Effector memory CD8-positive, alpha-beta T cell (primary cell): ENCODE measurements at places on chromosomes 6 and 20.

- no peak for DNase-seq
These were observed 143.0 kb upstream of the TSHZ2 start for GRCh38 chr20:52829111-52829510.

- no peak for DNase-seq
These were observed 26.3 kb downstream of the ADGRG6 start for GRCh38 chr6:142328070-142328469.

- peak; percentile 9 for DNase-seq
These were observed 43.4 kb downstream of the RALY start for GRCh38 chr20:34037121-34037520.

- no peak for DNase-seq
These were observed 8.8 kb upstream of the METTL24 start for GRCh38 chr6:110366975-110367374.

GRCh38 chr6:36804563-36804962 lies 34.7 kb downstream of the CPNE5 start:
- no peak for DNase-seq

- DNase-seq: no peak
These were observed 811.2 kb downstream of the MAFB start for GRCh38 chr20:39877788-39878187.

DNA sequence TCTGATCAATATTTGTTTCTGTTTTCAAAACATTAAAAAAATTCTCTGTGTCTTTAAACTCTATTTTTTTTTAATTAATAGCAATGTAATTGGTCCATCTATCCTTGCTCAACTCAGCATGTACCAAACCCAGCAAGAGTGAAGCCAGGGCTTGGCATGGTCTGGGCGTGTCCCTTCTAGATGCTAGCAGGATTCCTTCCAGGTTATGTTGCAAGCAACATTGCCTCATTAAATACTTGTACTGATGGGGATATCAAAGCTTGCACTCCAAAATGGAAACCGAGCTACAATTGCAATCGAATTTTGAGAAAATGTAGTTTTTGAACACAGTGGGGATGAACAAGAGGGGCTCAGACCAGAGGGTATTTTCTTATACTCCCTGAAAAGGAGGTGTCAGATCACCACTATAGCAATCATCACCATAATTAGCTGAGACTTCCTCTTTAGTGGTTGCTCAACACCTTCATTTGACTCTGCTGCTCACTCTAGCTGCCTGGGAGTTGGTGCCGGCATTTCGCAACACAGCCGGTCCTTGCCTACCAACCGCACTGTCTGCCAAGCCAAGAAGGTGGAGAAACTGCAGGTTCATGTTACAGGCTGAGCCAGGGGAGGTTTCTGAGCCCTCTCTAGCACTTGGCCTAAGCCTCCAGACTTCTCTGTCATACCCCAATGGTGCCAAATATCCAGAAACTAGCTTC lies 67.8 kb upstream of the RALGAPA2 start:
- no peak for DNase-seq

- DNase-seq: no peak
These were observed 372.9 kb downstream of the SAMD5 start for GRCh38 chr6:147881432-147881831.

DNA sequence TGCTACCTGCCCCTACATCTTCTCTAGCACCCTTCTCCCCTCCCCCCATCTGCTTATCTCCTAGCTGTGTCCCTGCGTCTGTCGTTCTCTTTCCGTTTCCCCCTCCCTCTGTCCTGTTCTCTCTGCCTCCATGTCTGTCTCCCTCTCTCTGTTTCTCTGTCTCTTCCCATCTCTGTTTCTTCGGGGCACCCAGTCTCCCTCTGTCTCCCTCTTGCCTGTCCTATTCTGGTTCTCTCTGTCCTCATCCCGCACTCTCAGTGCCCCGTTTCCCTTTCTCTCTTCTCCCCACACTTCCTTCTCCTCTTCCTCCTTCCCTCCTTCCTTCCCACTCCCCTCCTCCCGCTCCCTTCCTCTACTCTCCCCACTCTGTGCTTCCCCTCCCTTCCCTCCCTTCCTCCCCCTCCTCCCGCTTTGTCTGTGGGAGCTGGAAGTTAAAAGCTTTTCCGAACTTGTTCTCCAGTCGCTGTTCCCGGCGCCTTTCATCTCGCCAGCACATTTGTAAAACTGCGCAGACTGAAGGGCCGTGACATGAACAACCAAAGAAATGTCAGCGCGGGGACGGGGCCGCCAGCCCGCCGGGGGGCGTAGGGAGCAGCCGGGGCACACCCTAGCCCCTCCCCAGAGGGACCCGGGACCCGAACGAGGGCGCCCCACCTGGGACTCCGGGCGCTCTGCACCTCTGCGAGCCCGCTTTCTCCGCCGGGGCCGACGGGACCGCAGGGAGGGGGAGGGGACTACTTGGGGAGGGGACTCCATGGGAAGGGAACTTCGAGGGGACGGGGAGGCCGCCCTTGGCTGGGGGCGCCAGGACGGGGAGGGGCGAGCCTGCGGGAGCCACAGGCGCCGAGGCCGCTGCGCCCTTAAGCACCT lies 4.0 kb upstream of the CDH22 start:
- DNase-seq: no peak

DNA sequence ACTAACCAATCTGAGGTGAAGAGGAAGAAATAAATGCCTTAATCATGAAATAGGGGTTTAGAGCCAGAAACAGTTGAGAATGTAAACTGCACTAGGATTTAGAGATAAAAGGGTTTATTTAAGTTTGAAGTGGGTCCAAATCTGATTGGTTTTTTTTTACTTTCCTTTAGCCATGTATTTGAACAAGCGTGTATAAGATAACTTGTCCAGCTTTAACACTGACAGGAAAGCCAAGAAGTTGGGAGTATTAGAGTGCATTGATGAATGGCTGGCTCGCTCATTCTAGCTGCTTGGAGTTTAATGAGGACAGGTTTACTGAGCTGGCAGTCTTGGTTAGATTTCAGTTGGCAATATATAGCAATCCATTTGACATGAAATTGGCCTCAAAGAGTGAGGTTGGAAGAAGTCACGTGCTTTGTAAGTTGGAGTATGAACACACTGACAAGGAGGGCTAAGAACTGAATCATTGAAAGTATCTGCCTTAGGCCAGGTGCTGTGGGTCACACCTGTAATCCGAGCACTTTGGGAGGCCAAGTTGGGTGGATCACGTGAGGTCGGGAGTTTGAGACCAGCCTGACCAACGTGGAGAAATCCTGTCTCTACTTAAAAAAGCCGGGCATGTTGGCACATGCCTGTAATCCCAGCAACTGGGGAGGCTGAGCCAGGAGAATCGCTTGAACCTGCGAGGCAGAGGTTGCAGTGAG lies 13.7 kb downstream of the SRSF3 start:
- no peak for DNase-seq

DNA sequence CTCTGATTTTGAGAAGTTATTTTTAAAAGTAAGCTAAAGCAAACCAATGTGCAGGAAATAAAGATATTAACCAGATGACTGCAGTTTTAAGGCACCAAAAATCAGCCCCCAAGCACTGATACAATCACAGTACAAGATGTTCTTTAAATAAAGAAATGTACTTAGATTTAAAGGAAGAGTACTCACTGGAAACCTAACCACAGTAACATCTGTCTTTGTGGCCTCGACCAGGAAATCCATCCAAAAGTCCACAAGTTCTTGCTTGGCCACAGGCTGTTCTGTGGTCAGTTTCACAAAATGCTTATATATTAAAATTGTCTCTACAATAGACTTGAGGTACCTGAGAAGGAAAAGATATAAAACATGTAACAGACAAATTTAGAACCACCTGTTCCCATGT lies 105.9 kb upstream of the MAP7 start:
- no peak for DNase-seq

DNA sequence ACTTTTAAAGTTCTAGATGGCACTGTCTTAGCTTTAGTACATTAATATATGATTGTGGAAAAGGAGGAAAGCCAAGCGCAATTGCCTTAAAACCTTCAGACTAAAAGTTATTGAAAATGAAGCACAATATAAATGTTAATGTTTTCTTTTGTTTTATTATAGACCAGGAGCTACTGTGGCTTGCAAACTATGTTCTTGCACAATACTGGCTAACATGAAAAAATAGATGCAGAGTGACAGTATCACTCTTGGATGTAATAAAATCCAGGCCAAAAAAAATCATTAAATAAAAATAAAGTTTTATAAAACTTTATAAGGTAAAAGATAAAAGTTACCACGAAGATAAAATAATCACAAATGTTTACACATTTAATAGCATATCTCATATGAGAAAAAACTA lies 18.3 kb upstream of the PLN start:
- DNase-seq: no peak

DNA sequence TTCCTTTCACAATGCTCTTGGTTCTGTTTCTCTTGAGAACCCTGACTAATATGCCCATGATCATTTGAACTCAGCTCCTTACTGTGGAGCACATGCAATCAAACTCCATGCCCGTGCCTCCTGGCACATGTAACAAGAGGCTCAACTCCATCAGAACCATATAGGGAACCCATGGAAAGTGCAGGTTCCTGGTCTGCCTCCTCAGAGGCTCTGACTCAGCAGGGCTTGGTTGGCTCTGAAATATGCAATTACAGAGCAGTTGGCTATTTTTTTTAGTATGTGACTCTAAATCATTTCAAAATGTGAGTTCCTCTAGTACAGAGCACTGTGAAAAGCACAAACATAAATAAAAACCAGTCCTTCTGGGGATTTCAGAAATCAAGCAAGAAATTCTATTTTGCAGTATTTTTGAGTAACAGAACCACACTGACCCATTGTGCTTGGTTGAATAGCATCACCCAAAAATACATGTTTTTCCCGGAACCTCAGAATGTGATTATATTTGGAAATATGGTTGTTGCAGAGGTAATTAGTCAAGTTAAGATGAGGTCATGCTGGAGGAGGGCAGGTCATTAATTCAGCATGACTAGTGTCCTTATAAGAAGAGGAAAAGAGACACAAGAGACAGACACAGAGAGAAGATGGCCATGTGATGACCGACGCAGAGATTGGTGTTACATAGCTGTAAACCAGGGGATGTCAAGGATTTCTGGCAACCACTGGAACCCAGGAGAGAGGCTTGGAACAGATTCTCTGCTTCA lies 13.2 kb upstream of the MAP3K4 start:
- DNase-seq: no peak

- no peak for DNase-seq
These were observed 147.4 kb upstream of the SIM1 start for GRCh38 chr6:100612094-100612493.

DNA sequence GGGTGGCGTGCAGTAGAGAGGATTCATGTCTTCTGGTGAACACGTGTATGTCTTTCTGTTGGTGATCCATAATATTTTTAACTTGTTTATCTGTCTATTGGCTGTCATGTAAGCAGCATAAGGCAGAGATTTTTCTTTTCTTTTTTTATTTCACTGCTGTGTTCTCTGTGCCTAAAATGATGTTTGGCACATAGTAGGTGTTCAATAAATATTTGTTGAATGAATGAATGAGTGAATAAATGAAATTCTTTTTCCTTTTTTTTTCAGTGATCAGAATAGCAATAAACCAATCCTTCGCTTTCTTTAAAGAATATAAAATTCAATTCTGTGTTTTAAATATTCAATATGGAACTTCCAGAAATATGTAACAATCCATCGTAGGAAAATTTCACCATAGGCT lies 30.0 kb downstream of the MAK start:
- DNase-seq: no peak

DNA sequence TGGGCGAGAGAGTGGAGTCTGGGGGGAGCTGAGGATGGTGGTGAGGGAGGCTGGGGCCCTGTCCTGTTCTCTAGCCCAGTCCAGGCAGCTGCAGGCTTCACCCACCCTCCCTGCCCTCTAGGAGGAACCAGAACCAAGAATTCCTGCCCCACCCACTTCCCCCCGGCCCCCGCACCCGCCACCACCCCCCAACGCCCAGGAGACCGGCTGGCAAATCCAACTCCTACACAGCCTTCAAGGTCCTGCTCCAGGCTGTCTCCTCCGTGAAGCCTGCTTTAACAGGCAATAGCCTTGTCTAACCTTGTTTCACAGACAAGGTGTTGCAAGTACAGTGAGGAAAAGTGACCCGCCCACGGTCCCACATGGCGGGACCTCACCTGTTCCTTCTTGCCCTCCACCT lies 2.4 kb downstream of the SPDEF start:
- no peak for DNase-seq

GRCh38 chr6:162613310-162613709 lies 114.3 kb downstream of the PRKN start:
- no peak for DNase-seq

- no peak for DNase-seq
These were observed 6.5 kb upstream of the DDO start for GRCh38 chr6:110421749-110422443.

DNA sequence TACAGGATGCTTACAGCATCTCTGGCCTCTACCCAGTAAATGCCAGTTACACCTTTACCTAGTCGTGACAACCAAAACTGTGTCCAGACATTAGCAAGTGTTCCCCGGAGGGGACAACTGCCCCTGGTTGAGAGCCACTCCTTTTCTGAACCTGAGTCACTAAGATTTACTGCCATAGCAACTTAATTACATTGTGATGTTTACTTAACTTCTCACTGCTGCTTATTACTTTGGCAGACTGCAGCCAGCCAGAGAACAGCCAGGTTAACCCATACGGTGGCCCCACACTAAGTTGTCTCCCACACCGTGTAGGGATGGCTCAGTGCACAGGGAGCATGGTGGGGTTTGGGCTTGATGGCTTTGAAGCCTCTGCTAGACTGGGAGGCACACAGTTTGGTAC lies 204.7 kb upstream of the SULF2 start:
- DNase-seq: no peak

- DNase-seq: no peak
These were observed 332.0 kb downstream of the NRN1 start for GRCh38 chr6:5674721-5675120.

DNA sequence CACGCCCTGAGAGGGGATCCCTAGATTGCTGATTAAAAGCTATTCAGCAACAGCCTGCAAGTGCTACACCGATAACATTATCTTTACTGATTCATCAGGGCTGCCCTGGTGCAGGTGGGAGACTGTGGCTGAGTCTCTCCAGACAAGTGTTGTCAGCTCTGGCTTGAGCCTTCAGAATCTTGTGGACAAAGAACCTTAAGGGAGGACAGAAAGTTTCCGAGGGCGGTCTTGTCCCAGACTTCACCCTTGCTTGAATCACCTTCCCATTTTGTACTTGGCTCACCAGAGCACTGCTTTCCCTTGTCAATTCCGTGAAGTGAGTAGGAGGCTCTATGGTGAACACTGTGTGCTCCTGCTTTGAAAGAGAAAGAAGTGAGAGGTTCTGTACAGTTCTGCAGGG lies 88.6 kb upstream of the PCSK2 start:
- DNase-seq: no peak

DNA sequence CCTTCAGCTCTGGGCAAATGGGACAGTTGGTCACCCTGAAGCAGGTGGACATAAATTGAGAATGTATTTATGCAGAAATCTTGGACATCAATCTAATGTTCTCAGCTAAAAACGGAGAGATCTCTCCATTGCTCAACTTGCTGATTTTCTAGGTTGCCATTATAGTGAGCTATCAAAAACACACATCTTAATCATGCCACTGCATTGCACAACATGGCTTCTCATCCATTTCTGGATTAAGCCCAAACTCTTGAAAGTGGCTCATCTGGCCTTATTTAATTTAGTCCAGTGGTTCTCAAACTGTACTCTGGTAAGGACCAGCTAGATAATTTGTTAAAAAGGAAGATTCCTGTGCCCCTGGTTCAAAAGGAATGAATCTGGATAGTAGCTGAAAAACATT lies 324.9 kb upstream of the CITED2 start:
- DNase-seq: no peak

- peak; percentile 49 for DNase-seq
These were observed at the start of gene ZNF831 for GRCh38 chr20:59163631-59164530. ZNF831 (plus strand) TSS chr20:59163821; CDS start chr20:59191020, 27,199 bp downstream.

GRCh38 chr6:79034865-79035264 lies 43.2 kb downstream of the PHIP start:
- DNase-seq: no peak

- DNase-seq: no peak
These were observed 111.0 kb downstream of the TFAP2A start for GRCh38 chr6:10303608-10304506.
